ENCODE measurements at places on chromosomes 5 and 9. TPM values are rescaled to one million over a fixed set of nuclear protein-coding genes. Genes with fewer than 3 reads are reported as not detected.
A peak's percentile ranks its signal among the peaks of the same experiment; 100 is the strongest.

- ATAC-seq = no peak
Measured at GRCh38 chr9:106478312-106478711, 384.7 kb upstream of the ZNF462 start.

- ATAC-seq = no peak
Measured at GRCh38 chr5:140664030-140664358, 710 bp upstream of the WDR55 start.

GRCh38 chr9:109887079-109887478 is 107.1 kb downstream of the PALM2AKAP2 start:
- peak; percentile 16 for ATAC-seq

DNA sequence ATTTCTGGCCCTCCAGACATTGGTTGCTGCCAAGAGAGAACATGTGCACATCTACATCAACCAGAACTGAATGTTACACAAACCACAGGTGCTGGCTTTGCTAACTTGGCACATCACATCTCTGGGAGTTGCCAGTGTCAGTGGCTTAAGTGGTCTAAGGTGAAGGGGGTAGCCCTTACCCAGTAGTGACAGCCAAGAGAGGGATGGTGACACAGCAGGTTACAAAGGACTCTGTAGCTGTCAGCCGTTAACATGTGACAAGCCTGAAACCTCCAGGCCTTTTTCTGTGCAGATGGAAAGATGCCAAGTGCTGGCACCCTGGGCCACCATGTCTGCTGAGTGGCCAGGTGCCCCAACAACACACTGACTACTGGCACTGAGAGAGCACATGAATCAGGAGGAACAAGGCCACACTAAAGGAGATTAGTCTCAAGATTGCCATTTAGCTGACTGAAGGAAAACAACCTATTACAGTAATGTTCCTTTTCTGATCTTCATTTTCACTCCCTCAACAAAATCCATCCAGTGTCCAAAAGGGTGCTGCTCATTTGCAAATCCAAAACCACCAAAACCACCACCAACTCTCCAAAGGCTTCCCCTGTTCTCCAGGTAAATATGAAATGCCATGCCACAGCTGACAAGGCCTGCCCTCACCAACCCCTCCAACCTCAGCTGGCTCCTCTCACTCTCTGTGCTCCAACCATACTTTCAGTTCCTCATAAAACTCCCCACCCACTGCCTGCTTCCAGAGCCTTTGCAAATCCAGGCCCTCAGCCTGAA is 20.2 kb downstream of the SIL1 start:
- no peak for ATAC-seq

DNA sequence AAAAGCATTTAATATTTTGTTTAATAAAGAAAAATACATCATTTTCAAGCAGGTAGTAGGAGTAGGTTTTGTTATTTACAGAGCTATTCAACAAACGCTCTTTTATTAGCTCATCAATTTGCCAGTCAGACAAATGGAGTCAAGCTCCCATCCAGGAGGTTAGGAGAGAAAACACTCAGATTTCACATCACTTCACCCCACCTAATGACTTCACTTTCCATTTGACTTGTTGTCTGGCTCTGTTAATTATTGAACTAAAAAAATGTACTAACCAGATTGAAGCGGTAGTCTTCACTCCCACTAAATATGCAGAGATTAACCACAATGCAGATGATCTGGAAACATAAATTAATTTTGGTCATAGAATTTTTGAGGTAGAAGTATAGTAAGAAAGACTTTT is 193.6 kb upstream of the VCAN start:
- no peak for ATAC-seq

DNA sequence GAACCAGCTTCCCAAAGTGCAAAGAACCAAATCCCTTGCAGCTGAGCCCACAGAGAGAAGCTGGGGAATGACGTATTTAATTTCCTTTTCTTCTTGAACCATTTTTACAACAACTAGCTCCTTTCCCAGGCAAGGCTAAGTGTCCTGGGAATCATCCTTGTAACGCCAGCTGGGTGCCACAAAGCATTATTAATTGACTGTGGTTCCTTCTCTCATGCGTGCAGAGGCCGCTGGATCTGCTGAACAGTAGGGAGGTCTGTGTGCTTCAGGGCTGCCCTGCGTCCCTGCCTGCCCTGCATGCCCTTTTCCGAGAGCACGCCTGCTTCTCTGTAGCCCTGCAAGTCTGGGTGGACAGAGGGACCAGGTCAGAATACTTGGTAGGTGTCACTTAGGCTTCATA is 124.1 kb upstream of the OTULINL start:
- no peak for ATAC-seq

GRCh38 chr5:131634238-131634637 is 791 bp downstream of the RAPGEF6 start:
- no peak for ATAC-seq

DNA sequence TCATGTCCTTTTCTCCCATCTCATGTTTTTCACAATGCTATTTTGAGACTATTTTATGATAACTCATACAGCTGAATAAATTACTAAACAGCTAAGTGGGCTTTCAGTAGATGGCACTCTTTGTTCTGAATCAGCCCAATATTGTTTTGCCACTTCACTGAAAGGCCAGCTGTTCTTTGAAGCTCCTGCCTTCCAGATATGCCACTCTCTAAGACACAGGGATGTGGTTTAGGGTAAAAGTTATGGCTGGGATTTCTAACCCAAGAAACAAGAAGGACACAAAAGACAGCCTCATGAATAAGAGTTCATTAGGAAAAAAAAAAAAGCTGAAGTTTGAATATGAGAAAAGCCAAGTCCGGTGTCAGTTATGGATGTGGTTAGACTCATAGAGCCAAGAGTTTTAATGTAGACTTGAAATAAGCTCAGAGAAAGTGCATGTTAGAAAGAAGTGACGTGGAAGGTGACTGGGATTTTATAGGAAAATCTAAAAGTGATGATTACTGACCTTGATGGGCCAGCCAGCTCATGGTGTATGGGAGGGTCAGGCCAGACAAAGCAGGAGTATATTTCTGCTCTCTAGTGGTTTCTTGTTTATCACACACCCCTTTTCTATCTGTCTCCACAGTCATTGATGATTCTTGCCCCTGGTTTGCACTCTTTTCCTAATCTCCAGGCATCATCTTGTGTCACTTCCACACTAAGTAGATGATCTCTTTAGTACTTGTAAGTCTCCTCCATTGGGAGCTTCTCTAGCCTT is 488.5 kb downstream of the NR2F1-AS1 start:
- no peak for ATAC-seq

- ATAC-seq = no peak
Measured at GRCh38 chr5:66697796-66698564, 101.8 kb downstream of the MAST4 start.

The WDR31 gene
- 4.2 TPM for total RNA-seq
